ENCODE measurements at places on chromosomes 13 and 19.

GRCh38 chr13:102236830-102237229 lies 165.0 kb downstream of the FGF14 start:
- DNase-seq = no peak

DNA sequence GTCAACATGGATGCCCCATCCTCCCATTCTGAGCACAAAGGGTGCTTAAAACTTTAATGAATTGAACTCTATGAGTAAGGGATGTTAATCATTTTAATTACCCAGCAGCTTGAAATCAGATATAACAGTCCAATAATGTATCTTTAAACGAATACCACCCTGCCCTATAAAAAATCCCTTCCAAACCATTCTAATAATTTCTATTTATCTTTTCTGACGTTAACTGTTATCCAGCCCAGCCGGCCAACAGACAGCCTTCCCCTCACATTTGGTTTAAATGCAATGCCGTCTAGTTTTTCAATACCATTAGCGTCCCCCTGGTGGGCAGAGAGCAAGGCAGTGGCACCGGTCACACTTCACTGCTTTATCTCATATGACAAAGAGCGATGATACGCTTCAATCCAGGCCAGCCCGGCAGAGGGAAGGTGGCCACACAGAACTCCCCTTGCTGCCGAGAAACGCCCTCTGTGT lies 402.2 kb upstream of the ZNF507 start:
- no peak for DNase-seq

DNA sequence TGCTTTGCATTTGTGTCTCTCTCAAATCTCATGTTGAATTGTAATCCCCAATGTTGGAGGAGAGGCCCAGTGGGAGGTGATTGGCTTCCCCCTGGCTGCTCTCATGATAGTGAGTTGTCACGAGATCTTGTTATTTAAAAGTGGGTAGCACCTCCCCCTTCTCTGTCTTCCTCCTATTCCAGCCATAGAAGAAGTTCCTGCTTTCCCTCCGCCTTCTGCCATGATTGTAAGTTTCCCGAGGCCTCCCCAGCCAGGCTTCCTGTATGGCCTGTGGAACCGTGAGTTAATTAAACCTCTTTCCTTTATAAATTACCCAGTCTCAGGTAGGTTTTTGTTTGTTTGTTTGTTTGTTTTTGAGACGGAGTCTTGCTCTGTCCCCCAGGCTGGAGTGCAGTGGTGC lies 3.8 kb downstream of the LILRA4 start:
- no peak for DNase-seq

GRCh38 chr13:21932996-21933395 lies 262.1 kb downstream of the FGF9 start:
- DNase-seq = no peak

GRCh38 chr19:2507109-2507508 lies 31.2 kb downstream of the GADD45B start:
- DNase-seq = no peak

DNA sequence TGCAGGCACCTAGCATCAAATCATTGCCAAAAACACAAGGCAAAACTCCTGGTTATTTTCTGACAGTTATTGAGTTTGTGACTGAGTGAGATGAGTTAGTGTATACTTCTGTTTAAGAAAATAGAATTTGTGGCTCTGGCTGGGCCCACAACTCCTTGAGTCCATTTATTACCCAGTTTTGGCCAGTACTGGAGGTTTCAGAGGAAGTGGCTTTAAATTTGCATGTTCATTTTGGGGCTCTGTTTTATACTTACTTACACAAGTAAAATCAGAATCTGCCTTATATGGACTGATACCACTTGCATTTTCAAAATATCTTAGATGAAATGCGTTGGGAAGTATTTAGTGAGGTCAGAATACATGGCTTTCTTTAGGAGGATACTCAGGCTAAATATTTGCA lies 29.0 kb downstream of the TNFSF11 start:
- no peak for DNase-seq

DNA sequence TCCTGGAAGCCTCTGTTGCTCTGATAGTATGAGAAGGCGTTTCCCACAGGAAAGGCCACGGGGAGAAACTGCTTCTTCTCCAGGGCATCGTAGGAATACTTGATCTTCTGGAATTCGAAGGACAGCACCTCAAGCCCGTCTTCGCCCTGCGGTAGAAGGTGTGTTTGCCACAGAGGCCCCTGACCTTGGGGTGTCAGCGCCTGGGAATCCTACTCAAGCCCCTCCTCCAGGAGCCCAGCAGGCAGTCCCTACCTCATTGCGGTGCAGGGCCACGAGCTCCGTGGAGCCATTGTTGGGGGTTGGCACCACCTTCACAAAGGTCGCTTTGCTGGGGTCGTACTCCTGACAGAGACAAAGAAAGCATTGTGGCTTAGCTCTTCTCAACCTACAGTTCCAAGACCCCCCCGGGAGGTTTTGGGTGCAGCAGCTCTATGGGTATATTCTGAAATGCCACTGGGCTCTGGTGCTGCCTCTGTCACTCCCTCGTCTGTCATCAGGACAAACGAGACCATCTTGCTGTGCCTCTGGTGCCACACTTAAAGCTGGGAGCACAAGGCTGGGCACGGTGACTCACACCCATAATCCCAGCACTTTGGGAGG lies 3.7 kb downstream of the ATP13A1 start:
- no peak for DNase-seq

GRCh38 chr13:46665633-46666482 lies 112.9 kb downstream of the LRCH1 start:
- no peak for DNase-seq

- no peak for DNase-seq
These were observed 68.3 kb downstream of the SLC6A16 start for GRCh38 chr19:49256691-49257090.

DNA sequence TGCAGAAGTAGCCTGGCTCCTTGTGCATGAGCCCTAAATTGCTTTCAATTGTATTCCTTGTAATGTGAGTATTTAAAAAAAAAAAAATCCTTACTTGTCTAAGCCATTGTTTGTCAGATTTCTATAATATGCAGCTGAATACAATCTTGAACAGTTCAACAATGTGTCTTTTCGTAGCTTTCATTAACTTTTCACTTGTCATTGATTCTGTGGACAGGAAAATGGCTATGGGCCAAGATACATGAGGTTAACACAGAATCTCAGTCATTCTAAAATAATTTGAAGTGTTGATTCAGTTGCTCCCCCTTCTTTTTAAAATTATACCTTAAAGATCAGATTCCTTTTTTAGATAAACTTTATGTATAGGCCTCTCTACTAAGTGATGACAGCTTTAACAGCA lies 395.8 kb upstream of the KLF12 start:
- no peak for DNase-seq

GRCh38 chr13:66673401-66673800 lies 556.7 kb downstream of the PCDH9 start:
- no peak for DNase-seq

GRCh38 chr19:31664997-31665396 lies 315.8 kb upstream of the TSHZ3 start:
- no peak for DNase-seq

- no peak for DNase-seq
These were observed 251.1 kb downstream of the EFNB2 start for GRCh38 chr13:106284358-106284757.

DNA sequence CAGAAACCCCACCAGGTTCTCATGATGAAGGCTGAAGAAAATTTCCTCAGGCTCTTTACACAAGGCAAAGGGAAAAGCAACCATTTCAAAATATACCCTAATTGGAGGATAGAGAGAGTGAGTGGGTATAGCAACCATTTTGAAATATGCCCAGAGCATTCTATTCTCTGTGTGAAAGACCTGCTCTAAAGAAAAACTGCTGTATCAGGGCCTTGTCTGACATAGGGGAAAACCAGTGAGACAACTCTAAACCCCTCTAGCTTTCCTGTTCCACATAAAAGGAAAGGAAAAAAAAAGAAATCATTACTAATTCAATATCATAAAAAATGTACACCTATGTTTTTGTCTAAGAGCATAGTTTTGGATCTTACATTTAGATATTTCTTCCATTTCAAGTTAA lies 42.3 kb downstream of the TPTE2 start:
- no peak for DNase-seq

DNA sequence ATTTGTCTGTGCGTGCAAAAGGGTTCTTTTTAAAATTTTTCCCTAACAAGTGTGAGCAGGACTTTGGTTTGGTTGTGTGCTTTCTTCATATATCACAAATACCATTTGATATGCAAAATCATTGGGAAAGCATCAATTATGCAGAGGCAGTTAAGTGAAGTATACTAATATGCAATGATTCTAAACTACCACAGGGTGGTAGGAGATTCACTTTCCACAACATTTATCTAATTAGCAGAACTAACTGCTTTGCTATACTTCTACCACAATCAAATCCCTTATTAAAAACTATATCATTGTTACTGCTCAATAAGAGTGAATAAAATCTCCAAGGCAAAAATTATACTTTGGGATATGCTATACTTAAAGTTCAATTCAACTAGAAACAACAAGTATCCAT lies 2738.9 kb upstream of the PCDH20 start:
- DNase-seq = no peak

DNA sequence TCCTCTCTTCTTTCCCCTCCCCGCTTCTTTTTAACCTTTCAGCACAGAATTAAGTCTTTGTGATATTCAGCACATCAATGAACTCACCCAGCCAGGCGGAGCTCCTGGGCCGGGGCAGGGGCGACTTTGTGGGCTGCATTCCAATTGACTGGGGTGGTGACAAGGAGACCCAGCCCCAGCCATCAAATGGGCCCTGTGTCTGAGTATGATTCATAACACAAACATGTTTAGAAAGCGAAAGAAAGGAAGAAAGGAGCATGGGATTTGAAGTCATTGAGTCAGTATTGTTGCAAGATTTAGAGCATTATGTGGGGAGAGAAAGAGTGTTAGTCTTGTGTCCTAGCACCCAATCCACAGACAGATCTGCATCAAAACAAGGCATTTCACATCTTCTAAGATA lies 185.3 kb downstream of the LHFPL6 start:
- DNase-seq = no peak

DNA sequence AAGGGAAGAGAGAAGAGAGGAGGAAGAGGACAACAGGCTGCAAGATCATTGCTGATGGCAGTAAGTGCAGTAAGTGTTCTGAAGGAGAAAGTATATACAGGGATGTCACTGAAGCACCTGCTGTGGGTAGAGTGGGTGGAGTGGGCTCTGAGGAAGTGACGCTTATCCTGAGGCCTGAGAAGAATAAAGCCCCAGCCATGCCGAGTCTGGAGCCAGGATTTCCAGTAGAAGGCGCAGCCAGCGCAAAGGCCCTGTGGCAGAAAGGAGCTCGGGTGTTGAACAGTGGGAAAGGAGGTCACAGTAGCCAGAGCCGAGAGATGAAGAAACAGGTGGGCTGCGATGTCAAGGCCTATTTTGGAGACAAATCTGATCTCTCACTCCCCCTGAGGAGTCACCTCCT lies 31.8 kb upstream of the ADGRE5 start:
- DNase-seq = no peak

GRCh38 chr13:113209759-113210421 lies 477 bp downstream of the CUL4A start:
- peak; percentile 22 for DNase-seq

DNA sequence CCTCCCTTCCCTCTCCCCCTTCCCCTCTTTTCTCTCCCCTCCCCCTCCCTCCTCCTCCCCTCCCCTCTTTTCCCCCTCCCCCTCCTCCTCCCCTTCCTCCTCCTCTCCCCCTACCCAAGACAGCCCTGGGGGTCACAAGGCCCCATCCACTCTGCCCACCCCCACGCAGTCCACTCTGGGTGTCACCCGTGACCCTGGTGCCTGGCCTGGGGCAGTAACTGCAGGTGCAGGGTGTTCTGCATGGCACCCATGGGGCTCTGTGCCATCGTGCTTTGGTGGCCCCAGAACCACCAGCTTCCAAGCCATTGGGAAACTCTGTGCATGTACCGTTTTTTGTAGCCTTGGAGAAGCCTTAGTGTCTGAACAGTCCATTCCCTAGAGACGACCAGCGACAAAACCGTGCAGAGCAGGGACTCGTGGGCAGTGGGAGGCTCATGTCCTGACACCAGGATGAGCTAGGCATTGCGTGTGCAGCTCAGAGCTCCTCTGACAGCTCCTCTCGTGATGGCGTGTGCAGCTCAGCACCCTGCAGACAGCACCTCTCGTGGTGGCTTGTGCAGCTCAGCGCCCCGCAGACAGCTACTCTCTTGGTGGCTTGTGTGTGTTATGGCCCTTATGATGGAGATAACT lies 43.7 kb upstream of the F7 start:
- DNase-seq = no peak

- DNase-seq = no peak
These were observed 196.3 kb downstream of the LHFPL6 start for GRCh38 chr13:39406688-39407087.

- no peak for DNase-seq
These were observed 9.6 kb upstream of the BCL3 start for GRCh38 chr19:44738603-44739558.

- no peak for DNase-seq
These were observed 523.5 kb upstream of the ARGLU1 start for GRCh38 chr13:107091428-107091827.

- no peak for DNase-seq
These were observed 5.5 kb downstream of the KATNAL1 start for GRCh38 chr13:30301827-30302226.

DNA sequence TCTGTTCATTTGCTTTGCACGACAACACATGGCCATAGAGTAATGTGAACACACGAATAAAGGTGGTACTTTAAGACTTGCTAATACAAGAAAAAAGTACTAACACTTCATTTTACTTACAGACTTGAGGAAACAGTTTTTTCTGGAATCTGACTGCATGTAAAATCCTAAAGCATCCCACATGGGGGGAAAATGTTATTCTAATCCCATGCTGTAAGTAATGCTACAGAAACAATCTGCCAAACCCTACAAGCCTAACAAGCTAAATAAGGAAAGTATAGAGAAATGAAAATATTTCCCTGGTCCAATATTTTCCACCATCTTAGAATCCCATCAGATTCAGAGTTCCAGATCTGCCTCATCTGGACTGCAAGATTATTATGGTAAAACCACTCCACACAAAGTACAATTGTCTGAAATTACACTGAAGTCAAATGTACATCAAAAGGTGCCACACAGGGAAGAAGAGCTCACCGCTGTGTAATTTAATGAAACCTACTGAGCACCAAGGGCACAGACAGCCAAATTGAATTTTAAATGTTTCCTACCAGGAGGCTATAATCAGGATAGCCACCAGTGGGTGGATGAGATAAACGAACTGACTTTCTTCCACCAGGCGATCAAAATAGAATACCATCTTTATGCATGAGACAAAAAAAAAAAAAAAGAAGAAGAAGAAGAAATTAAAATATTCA lies 22.0 kb downstream of the LHFPL6 start:
- no peak for DNase-seq

DNA sequence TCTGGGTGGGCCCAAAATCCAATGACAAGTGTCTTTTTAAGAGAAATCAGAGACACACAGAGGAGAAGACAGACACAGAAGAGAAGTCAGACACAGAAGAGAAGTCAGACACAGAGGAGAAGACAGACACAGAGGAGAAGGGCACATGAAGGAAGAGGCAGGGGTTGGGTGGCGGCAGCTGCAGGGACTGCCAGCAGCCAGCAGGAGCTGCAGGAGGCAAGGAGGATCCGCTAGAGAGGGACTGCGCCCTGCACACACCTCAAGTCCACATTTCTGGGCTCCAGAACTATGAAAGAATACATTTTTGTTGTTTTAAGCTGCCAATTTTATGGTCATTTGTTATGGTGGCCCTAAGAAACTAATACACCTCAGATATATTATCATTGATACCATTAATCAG lies 140.6 kb downstream of the ZIC5 start:
- no peak for DNase-seq

GRCh38 chr13:42875475-42876269 lies 94.3 kb downstream of the FAM216B start:
- no peak for DNase-seq

GRCh38 chr13:21458451-21458812 lies 671 bp downstream of the ZDHHC20 start:
- no peak for DNase-seq

GRCh38 chr19:13092606-13093235 lies 9.9 kb downstream of the LYL1 start:
- DNase-seq = no peak
